Progenitor cell of endocrine pancreas (in vitro differentiated cells): ENCODE measurements at places on chromosomes 7 and 10. TPM values are rescaled to one million over a fixed set of nuclear protein-coding genes. Genes with fewer than 3 reads are reported as not detected.
A peak's percentile ranks its signal among the peaks of the same experiment; 100 is the strongest.

DNA sequence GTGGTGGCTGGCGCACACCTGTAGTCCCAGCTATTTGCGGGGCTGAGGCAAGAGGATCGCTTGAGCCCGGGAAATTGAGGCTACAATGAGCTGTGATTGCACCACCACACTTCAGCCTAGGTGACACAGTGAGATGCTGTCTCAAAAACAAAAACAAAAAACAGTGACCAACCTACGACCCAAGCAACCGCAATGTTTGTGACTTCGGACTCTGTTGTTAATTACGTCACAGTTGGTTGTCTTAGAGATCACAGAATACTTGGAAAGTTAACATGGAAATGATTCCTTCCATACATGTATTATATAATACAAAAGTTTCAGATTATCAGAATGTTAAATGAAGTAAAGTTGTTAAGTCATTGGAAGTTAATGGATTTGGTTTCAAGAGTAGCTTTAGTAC is 106.2 kb downstream of the REEP3 start:
- peaks cover 5% of the 10 kb centered on the region for H3K36me3 ChIP-seq
- no peak overlapping the region for H3K4me3 ChIP-seq
- peaks cover 31% of the 10 kb centered on the region for H3K4me1 ChIP-seq
- peaks cover 8% of the 10 kb centered on the region for H3K27me3 ChIP-seq
- no peak for DNase-seq
- H3K27ac ChIP-seq = no peak overlapping the region

DNA sequence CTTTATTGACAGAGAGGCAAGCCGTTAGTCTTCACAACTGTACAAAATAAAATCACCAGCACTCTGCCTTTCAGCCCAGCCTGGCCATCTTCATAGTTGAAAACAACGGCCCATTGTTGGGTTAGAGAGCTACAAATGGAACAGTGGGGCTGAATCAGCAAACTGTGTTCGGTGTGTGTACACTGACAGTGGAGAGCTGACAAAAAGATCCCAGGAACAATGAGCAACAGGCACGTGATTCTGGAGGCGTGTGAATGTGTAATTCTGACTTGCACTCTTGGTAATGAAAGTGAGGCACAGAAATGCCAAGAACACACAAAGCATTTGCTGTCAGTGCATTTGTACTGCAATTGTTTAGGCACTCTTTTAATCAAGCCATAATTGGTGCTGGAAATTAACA is 303.7 kb downstream of the WDR11 start:
- peaks cover 2% of the 10 kb centered on the region for H3K36me3 ChIP-seq
- H3K4me1 ChIP-seq = peaks cover 29% of the 10 kb centered on the region
- peak overlapping the region; percentile 78 for H3K27ac ChIP-seq
- no peak for DNase-seq

- H3K4me3 ChIP-seq = no peak overlapping the region
- H3K27ac ChIP-seq = no peak overlapping the region
- H3K4me1 ChIP-seq = no peaks in the 10 kb centered on the region
- H3K36me3 ChIP-seq = peaks cover 21% of the 10 kb centered on the region
Observed at GRCh38 chr10:72593963-72594362, 31.9 kb downstream of the MICU1 start.

DNA sequence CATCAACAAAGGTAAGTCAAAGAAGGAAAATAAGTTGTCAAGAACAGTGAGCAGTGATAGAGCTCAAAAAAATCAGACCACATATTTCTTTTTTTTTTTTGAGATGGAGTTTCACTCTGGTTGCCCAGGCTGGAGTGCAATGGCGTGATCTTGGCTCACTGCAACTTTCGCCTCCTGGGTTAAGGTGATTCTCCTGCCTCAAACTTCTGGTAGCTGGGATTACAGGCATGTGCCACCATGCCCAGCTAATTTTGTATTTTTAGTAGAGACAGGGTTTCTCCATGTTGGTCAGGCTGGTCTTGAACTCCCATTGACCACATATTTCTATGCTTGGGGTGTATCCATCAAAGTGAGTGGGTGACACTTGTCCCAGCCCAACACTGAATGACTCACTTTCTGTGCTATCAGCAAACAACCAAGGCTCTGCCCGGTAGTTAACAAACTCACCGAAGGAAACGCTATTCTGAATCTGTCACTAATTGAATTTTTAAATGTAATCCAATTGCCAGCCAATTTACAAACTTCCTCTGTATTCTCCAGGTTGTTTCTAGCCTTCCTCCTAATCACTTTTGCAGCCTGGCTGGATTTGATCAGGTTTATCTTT is 19.6 kb upstream of the SMNDC1 start:
- no peaks in the 10 kb centered on the region for H3K27me3 ChIP-seq
- H3K4me1 ChIP-seq = peaks cover 16% of the 10 kb centered on the region
- no peak overlapping the region for H3K27ac ChIP-seq

DNA sequence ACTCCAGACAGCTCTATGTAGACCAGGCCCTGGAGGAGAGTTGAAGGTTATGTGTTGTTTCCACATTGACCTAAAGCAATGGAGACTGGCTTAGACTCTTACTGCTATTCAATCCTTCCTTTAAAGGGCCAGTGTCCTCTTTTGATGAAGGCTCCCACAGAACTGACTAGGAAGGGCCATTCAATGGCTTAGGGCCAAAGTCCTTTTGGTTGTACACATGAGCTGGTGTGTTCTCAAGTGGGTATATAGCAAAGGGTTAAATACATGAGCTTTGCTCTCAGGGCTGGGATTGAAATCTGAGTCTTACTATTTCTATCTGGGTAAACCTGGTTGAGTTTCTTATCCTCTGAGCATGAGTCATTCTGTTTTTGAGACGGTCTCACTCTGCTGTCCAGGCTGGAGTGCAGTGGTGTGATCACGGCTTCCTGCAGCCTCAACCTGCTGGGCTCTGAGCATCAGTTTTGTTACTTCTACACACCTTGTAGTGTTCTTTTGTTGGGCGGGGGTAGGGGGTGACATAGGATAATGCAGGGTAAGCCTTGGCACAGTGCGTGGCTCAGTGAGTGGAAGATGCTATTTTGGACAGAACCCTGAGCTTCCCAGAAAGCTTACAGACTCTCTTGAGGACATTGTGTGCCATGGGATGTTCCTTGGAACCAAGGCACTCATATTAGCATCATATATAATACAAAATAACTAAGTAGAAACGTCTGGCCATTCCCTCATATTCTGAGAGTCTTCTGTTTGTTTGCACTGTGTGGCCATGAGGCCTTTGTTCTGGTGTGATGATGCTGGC is 90.1 kb downstream of the ABCC2 start:
- no peak overlapping the region for H3K4me3 ChIP-seq
- peaks cover 25% of the 10 kb centered on the region for H3K36me3 ChIP-seq
- H3K27me3 ChIP-seq = no peaks in the 10 kb centered on the region
- H3K4me1 ChIP-seq = peaks cover 14% of the 10 kb centered on the region
- DNase-seq = no peak

GRCh38 chr10:66888237-66888636 is 37.6 kb upstream of the LRRTM3 start:
- no peak for DNase-seq
- no peak overlapping the region for H3K27ac ChIP-seq
- H3K4me3 ChIP-seq = no peak overlapping the region
- H3K4me1 ChIP-seq = no peaks in the 10 kb centered on the region

- DNase-seq = no peak
- no peak overlapping the region for H3K27ac ChIP-seq
- H3K4me3 ChIP-seq = no peak overlapping the region
- H3K27me3 ChIP-seq = no peaks in the 10 kb centered on the region
- peaks cover 50% of the 10 kb centered on the region for H3K36me3 ChIP-seq
Observed at GRCh38 chr10:32923134-32923533, 34.9 kb downstream of the ITGB1 start.

- H3K4me3 ChIP-seq = no peak overlapping the region
- no peak overlapping the region for H3K27ac ChIP-seq
- no peak for DNase-seq
- H3K36me3 ChIP-seq = no peaks in the 10 kb centered on the region
Observed at GRCh38 chr10:29826221-29826620, 191.4 kb upstream of the SVIL start.

DNA sequence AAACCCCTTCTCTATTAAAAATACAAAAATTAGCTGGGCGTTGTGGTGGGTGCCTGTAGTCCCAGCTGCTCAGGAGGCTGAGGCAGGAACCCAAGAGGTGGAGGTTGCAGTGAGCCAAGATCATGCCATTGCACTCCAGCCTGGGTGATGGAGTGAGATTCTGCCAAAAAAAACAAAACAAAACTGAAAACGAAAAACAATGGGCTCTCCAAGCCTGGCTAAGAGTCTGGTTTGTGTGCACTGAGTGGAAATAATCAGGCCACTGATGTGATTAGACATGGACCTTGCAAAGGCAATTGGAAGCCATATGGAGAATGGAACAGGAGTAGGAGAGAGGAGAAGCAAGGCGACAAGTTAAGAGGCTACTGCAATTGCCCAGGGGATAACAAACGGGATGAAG is 60.1 kb upstream of the GSDME start:
- H3K27ac ChIP-seq = no peak overlapping the region
- H3K4me3 ChIP-seq = no peak overlapping the region
- H3K4me1 ChIP-seq = peaks cover 5% of the 10 kb centered on the region
- no peaks in the 10 kb centered on the region for H3K27me3 ChIP-seq
- H3K36me3 ChIP-seq = no peaks in the 10 kb centered on the region
- no peak for DNase-seq

DNA sequence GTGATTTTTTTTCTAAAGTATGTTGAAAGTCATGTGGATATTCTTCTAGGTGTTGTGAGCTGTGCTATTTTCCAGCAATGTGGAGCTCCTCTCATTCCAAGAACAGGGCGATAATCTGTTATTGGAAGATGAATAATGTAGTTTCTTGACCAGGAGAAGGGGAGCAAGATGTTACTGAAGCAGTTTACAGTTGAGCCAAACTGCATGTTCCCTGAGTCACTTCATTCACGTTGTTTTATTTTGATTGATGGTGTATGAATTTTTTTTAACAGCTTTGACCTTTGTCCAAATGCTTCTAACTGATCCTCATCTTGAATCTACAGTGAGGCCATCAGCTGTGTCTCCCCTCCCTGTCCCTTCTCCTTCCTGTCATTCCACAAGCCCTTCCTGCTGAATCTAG is 277.1 kb upstream of the KLF6 start:
- no peaks in the 10 kb centered on the region for H3K27me3 ChIP-seq
- DNase-seq = no peak
- H3K36me3 ChIP-seq = no peaks in the 10 kb centered on the region
- H3K27ac ChIP-seq = no peak overlapping the region

- no peak overlapping the region for H3K27ac ChIP-seq
- no peaks in the 10 kb centered on the region for H3K36me3 ChIP-seq
- no peak overlapping the region for H3K4me3 ChIP-seq
- DNase-seq = no peak
- H3K27me3 ChIP-seq = peaks cover 19% of the 10 kb centered on the region
Observed at GRCh38 chr10:127756264-127756663, 19.3 kb downstream of the FOXI2 start.

Gene NEURL1
- total RNA-seq = 17.6 and 21.5 TPM in 2 replicates

Gene PNLIPRP2
- not detected in 2 replicates for total RNA-seq

Gene PAX4
- 23.6 and 25.1 TPM in 2 replicates for total RNA-seq

Gene CYP3A4
- not detected in 2 replicates for total RNA-seq

Gene LOXL4
- 3.6 and 3.7 TPM in 2 replicates for total RNA-seq

Gene NAT16
- not detected in 2 replicates for total RNA-seq

Gene GPAM
- total RNA-seq = 19.7 and 20.1 TPM in 2 replicates

Gene NODAL
- not detected in 2 replicates for total RNA-seq

Gene RELN
- 5.4 and 6.9 TPM in 2 replicates for total RNA-seq

Gene GFRA1
- 8.7 and 14.6 TPM in 2 replicates for total RNA-seq

Gene IRF5
- 0.44 and 0.69 TPM in 2 replicates for total RNA-seq

Gene MYH16
- not detected in 2 replicates for total RNA-seq

Gene CLCN1
- total RNA-seq = 0.09 and 0.14 TPM in 2 replicates
